Adipose tissue (tissue), 3 donors: ENCODE measurements at places on chromosomes 4 and X. TPM values are rescaled to one million over a fixed set of nuclear protein-coding genes. Genes with fewer than 3 reads are reported as not detected.

The VMA21 gene
- polyA plus RNA-seq = 10.4 TPM

The TEX11 gene
- not detected for polyA plus RNA-seq

The SORBS2 gene
- polyA plus RNA-seq = 18.7 TPM

The PAGE1 gene
- not detected for polyA plus RNA-seq
